ENCODE measurements at places on chromosomes 11 and 22. TPM values are rescaled to one million over a fixed set of nuclear protein-coding genes. Genes with fewer than 3 reads are reported as not detected.

- peak overlapping the region; percentile 5 for H3K27ac ChIP-seq
- H3K27me3 ChIP-seq = no peaks in the 10 kb centered on the region
- no peaks in the 10 kb centered on the region for H3K36me3 ChIP-seq
- DNase-seq = no peak
- H3K4me3 ChIP-seq = no peak overlapping the region
These were observed 34.0 kb downstream of the SIK3 start for GRCh38 chr11:117064275-117064674.

GRCh38 chr11:72738199-72739141 is 13.7 kb downstream of the ARAP1 start:
- H3K4me1 ChIP-seq = peaks cover 51% of the 10 kb centered on the region
- no peak for DNase-seq
- H3K27me3 ChIP-seq = no peaks in the 10 kb centered on the region

- H3K36me3 ChIP-seq = no peaks in the 10 kb centered on the region
- no peaks in the 10 kb centered on the region for H3K4me1 ChIP-seq
- H3K27ac ChIP-seq = no peak overlapping the region
- no peak for DNase-seq
- H3K27me3 ChIP-seq = no peaks in the 10 kb centered on the region
These were observed 11.9 kb upstream of the PPFIBP2 start for GRCh38 chr11:7501894-7502293.

DNA sequence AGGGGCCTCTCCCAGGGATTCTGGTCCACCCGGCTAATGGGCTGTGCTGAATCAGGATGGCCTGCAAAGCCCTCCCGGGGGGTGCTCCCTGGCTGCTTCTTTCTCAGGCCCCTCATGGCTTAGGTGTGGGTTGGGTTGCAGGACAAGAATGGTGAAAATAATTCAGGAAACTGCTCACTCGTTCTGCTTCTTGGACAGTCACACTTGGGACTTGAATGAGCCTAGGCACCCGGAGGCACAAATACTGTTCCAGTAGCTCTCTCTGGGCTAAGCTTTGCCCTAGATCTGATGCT is 83.2 kb downstream of the TRIM29 start:
- no peaks in the 10 kb centered on the region for H3K4me1 ChIP-seq
- no peaks in the 10 kb centered on the region for H3K36me3 ChIP-seq
- peak; percentile 60 for DNase-seq
- no peak overlapping the region for H3K4me3 ChIP-seq
- H3K27me3 ChIP-seq = peaks cover 3% of the 10 kb centered on the region

The TIMM10B gene
- total RNA-seq = 27.0 TPM

The CCDC87 gene
- 0.39 TPM for total RNA-seq

All from osteocyte (in vitro differentiated cells).